Lower lobe of right lung (tissue), 2 donors: ENCODE measurements at places on chromosomes 11 and 22.

DNA sequence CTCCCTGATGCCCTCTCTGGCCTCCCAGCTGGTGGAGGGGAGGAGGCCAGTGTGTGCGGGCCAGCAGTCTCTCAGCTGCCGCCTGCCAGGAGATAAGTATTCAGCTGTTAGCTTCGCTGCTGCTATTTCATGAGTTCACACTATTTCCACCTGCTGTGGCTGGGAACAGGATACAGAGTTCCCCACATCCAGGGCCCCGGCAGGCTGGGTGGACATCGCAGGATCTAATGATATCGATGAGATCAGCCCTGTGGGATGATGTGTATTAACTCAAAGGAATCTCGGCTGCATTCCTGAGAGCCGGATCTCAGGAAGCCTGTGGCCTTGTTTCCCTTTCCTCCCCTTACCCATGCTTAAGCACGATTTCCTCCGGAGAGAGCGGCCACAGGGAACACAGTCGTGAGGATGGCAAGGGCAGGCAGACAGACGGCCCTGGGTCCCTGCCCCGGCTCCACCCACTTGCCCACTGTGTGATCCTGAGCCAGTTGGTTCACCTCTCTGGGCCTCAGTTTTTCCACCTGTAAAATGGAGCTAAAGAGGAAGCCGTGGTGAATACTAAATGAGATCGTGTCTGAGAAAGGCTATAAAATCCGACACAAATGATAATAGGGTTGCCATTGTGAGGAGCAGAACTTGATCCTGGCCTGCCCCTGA, 6.5 kb upstream of the PVALB start:
- peaks cover 43% of the 10 kb centered on the region for H3K27me3 ChIP-seq
- H3K4me3 ChIP-seq = no peak overlapping the region
- H3K4me1 ChIP-seq = no peaks in the 10 kb centered on the region
- DNase-seq = no peak
- no peak overlapping the region for H3K27ac ChIP-seq

GRCh38 chr11:76131671-76132631, 74.4 kb downstream of the WNT11 start:
- no peaks in the 10 kb centered on the region for H3K4me1 ChIP-seq
- H3K36me3 ChIP-seq = peaks cover 2% of the 10 kb centered on the region
- H3K27ac ChIP-seq = no peak overlapping the region

GRCh38 chr11:36703055-36703404, 105.0 kb upstream of the RAG2 start:
- H3K36me3 ChIP-seq = no peaks in the 10 kb centered on the region
- no peak overlapping the region for H3K4me3 ChIP-seq
- no peaks in the 10 kb centered on the region for H3K27me3 ChIP-seq
- no peaks in the 10 kb centered on the region for H3K4me1 ChIP-seq
- DNase-seq = no peak

- no peaks in the 10 kb centered on the region for H3K27me3 ChIP-seq
- H3K27ac ChIP-seq = no peak overlapping the region
- H3K4me3 ChIP-seq = no peak overlapping the region
- H3K36me3 ChIP-seq = no peaks in the 10 kb centered on the region
- no peaks in the 10 kb centered on the region for H3K4me1 ChIP-seq
Measured at GRCh38 chr11:86869966-86870570, 69.7 kb downstream of the PRSS23 start.

GRCh38 chr22:23193882-23194281, 13.6 kb downstream of the BCR start:
- H3K27me3 ChIP-seq = no peaks in the 10 kb centered on the region
- no peaks in the 10 kb centered on the region for H3K36me3 ChIP-seq
- no peak for DNase-seq
- no peak overlapping the region for H3K4me3 ChIP-seq
